Mesothelial cell of epicardium (in vitro differentiated cells): ENCODE measurements at places on chromosomes 1 and 21. TPM values are rescaled to one million over a fixed set of nuclear protein-coding genes. Genes with fewer than 3 reads are reported as not detected.

Gene SLC2A5
- 0.07 to 0.13 TPM (median 0.11 TPM) in 3 replicates for total RNA-seq

Gene KRTCAP2
- total RNA-seq, result 120 to 143 TPM (median 123 TPM) in 3 replicates

Gene OR2L2
- total RNA-seq, result 0.22 to 0.31 TPM (median 0.23 TPM) in 3 replicates

Gene OR2M5
- not detected in 3 replicates for total RNA-seq

- no peaks in the 10 kb centered on the region for H3K36me3 ChIP-seq
- H3K27me3 ChIP-seq, result peaks cover 25% of the 10 kb centered on the region
- no peak overlapping the region for H3K4me3 ChIP-seq
- DNase-seq, result peak; percentile 48
These were observed 23.1 kb upstream of the ERI3 start for GRCh38 chr1:44377925-44378784.

- H3K27ac ChIP-seq, result peak overlapping the region; percentile 58
- no peaks in the 10 kb centered on the region for H3K27me3 ChIP-seq
- H3K4me1 ChIP-seq, result peaks cover 46% of the 10 kb centered on the region
These were observed 67.3 kb downstream of the GADD45A start for GRCh38 chr1:67752306-67752705.

DNA sequence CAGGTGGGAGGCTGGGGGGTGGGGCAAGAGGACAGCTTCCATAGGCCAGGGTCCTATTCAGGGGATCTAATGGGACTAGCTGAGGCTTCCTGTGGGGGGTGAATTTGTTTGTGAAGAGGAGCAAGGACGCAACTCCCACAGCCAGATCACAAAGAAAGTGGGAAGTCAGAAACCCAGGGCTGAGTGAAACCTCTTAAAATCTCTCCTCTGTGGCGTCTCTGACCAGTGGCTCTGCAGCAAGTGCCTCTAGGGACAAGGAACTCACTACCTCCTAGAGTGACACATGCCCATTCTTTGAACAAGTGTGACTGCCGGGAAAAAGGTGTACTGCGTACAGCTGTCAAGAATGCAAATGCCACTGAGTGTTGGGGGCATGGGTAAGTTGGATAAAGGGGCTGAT lies 187.9 kb downstream of the HIVEP3 start:
- H3K36me3 ChIP-seq, result no peaks in the 10 kb centered on the region
- no peak for DNase-seq
- no peak overlapping the region for H3K4me3 ChIP-seq
- no peak overlapping the region for H3K27ac ChIP-seq
- peaks cover 3% of the 10 kb centered on the region for H3K27me3 ChIP-seq
- peaks cover 11% of the 10 kb centered on the region for H3K4me1 ChIP-seq

DNA sequence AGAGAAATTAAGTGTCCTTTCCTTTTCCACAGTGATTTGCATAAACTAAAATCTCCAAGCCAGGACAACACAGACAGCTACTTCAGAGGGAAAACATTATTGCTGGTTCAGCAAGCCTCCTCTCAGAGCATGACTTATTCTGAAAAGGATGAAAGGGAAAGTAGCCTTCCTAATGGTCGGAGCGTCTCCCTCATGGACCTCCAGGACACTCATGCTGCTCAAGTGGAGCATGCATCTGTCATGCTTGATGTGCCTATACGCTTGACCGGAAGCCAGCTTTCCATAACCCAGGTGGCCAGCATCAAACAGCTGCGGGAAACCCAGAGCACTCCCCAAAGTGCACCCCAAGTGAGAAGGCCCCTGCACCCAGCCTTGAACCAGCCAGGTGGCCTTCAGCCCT lies 39.1 kb downstream of the CLEC20A start:
- no peaks in the 10 kb centered on the region for H3K27me3 ChIP-seq
- no peak overlapping the region for H3K27ac ChIP-seq
- no peak overlapping the region for H3K4me3 ChIP-seq
- no peak for DNase-seq
- peaks cover 28% of the 10 kb centered on the region for H3K36me3 ChIP-seq
- no peaks in the 10 kb centered on the region for H3K4me1 ChIP-seq

GRCh38 chr1:193104502-193104906 lies 710 bp downstream of the GLRX2 start:
- H3K27me3 ChIP-seq, result no peaks in the 10 kb centered on the region
- no peaks in the 10 kb centered on the region for H3K36me3 ChIP-seq
- peak overlapping the region; percentile 85 for H3K4me3 ChIP-seq
- H3K27ac ChIP-seq, result peak overlapping the region; percentile 85
- no peak for DNase-seq

GRCh38 chr1:46494910-46495309 lies 5.3 kb downstream of the DMBX1 start:
- H3K36me3 ChIP-seq, result no peaks in the 10 kb centered on the region
- no peak overlapping the region for H3K4me3 ChIP-seq
- H3K27me3 ChIP-seq, result peaks cover 96% of the 10 kb centered on the region
- no peak overlapping the region for H3K27ac ChIP-seq

DNA sequence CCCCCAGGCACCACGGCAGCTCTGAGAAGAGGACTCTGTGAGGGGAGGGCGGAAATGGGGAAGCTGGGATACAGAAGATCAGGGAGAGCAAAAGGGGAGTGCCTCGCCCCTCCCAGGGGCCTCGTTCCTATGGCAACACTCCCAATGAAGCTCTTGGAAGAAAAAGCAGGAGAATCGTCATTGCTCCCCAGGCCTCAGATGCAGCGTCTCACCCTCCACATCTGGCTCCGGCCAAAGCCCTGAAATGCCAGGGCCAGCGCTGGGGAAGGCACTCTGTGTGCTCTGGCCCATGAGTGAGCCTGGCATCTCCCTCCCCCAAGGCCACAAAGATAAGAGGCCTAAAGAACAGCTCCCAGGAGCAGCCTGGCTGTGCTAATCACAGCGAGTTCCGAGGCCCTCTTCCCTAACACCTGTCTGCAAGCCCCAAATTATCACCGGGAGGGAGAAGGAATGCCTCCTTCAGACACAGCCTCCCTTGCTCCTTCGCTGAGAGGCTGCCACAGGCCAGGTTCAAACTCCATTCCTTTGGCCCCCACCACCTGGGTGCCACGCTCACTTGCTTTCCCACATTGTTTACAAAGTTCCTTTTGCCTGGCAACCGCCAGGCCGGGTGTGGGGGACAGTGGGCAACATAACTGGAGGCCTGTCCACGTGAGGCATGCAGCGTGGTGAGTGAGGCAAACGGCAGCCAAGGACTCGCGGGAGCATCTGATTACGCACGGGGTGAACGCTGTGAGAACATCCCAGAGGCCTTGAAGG lies 27.8 kb downstream of the ECE1 start:
- DNase-seq, result no peak
- no peaks in the 10 kb centered on the region for H3K27me3 ChIP-seq
- H3K36me3 ChIP-seq, result peaks cover 6% of the 10 kb centered on the region
- H3K4me3 ChIP-seq, result no peak overlapping the region
- peaks cover 16% of the 10 kb centered on the region for H3K4me1 ChIP-seq

DNA sequence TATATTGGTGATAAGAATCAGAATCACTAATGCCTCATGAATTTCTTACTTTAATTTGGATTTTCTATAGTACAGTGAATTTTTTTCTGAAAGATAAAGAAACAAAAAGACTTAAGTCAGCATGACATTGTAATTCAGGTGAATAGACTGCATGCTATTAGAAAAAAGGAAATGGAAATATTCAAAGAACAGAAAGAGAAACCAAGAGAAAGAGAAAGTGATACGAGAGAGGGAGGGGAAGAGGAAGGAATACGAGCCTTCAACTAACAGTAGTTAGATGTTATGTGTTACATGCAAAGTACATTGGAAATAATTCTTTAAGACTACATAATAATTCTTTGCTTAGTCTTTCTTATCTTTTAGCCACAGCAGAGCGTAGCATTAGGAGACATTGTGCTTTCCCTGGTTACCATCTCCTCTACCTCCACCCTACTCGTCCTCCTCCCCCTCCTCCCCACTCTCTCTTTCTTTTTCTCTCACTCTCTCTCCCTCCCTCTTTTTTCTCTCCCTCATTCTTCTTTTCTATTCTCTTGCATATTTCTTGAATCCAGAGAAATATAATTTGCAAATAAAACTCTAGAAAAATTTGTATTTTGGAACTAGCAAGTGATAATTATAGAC lies 46.4 kb upstream of the ADGRL4 start:
- DNase-seq, result no peak
- H3K4me1 ChIP-seq, result no peaks in the 10 kb centered on the region
- H3K4me3 ChIP-seq, result no peak overlapping the region
- H3K27ac ChIP-seq, result no peak overlapping the region
- H3K27me3 ChIP-seq, result no peaks in the 10 kb centered on the region

GRCh38 chr1:202084791-202085681 lies 37.7 kb upstream of the GPR37L1 start:
- H3K27ac ChIP-seq, result peak overlapping the region; percentile 79
- no peak overlapping the region for H3K4me3 ChIP-seq

- no peaks in the 10 kb centered on the region for H3K4me1 ChIP-seq
- peaks cover 16% of the 10 kb centered on the region for H3K27me3 ChIP-seq
- DNase-seq, result no peak
- H3K4me3 ChIP-seq, result no peak overlapping the region
- no peak overlapping the region for H3K27ac ChIP-seq
- no peaks in the 10 kb centered on the region for H3K36me3 ChIP-seq
These were observed 146.6 kb downstream of the GLUL start for GRCh38 chr1:182245040-182245439.

DNA sequence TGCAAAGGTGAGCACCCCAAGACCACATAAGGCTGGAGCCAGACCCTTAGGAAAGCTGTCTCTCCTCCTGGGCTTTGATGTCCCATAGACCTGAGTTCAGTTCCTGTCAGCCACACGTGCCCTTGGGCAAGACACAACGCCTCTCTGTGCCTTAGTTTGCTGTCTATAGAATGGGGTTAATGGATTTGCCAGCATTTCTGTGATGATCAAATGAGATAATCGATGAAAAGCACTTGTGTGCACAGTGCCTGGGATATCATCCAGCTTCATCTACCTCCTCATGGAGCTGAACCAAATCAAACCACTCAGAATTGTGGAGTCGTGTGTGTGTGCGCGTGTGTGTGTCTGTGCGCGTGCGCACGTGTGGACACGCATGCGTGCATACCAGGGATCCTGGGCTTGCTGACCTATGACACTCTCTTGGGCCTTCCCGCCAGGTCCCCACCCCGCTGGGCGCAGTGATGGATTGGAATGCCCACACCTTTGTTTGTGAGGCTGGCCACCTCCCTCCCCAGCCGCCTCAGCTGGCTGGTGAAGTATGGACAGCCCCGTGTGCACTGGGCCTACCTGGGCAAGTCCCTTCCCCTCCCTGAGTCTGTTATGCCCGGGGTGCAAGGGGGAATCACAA lies 5.2 kb downstream of the TTC22 start:
- DNase-seq, result no peak
- no peaks in the 10 kb centered on the region for H3K36me3 ChIP-seq
- peaks cover 8% of the 10 kb centered on the region for H3K27me3 ChIP-seq

- no peak overlapping the region for H3K4me3 ChIP-seq
- no peak for DNase-seq
- H3K27ac ChIP-seq, result no peak overlapping the region
- no peaks in the 10 kb centered on the region for H3K36me3 ChIP-seq
These were observed 188.8 kb downstream of the PCP4 start for GRCh38 chr21:40056031-40056430.

DNA sequence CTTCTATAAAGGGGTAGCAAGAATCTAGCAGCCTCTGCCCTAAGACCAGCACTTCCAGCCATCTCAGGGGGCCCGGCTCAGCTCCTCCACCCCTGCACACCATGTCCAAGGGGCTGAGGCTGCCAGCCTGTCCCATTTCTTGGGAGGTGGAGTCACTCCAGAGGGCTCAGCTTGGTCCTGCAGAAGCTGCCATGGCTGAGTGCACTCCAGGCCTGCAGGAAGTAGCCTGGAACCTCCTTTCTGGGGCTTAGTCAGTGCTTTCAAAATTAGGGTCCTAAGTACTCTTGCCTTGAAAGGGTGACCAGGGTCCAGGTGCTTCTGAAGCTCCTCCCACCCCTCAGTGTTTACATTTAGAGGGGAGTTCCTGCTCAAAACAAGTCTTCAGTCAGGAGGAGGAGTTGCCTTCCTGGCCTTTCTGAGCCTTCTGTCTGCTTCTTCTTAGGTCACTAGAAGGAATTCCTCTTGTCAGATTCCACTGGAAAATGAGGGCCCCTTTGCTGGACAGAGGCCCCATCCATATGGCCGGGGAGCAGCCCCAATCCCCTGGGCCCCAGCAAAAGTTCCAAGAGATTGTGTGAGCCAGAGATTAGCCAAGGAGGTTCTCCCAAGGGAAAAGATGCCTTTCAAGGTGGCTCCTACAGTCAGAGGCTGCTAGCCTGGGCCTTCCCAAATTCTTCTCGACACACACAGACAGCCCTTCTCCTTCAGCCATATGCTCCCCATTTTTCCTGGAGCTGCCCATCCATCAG lies 128.1 kb upstream of the VAMP3 start:
- DNase-seq, result no peak
- H3K27me3 ChIP-seq, result peaks cover 3% of the 10 kb centered on the region
- H3K4me3 ChIP-seq, result no peak overlapping the region
- peaks cover 15% of the 10 kb centered on the region for H3K4me1 ChIP-seq
- peak overlapping the region; percentile 88 for H3K27ac ChIP-seq

DNA sequence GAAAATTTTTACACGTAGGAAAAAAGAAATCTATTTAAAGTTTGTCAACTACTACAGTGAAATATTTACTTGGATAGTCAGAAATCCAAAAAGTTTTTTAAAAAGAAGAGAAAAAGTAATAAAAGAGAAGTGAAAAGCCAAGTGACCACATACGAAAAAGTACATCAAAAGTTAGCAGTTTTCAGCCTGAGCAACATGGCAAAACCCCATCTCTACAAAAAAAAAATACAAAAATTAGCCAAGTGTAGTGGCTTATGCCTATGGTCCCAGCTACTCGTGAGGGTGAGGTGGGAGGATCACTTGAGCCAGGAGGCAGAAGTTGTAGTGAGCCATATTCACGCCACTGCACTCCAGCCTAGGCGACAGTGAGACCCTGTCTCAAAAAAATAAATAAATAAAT lies 5.2 kb upstream of the MR1 start:
- H3K4me3 ChIP-seq, result no peak overlapping the region
- peaks cover 4% of the 10 kb centered on the region for H3K27me3 ChIP-seq
- no peak for DNase-seq
- no peak overlapping the region for H3K27ac ChIP-seq

GRCh38 chr1:19536519-19536918 lies 51.2 kb upstream of the CAPZB start:
- no peaks in the 10 kb centered on the region for H3K4me1 ChIP-seq
- H3K4me3 ChIP-seq, result no peak overlapping the region
- no peaks in the 10 kb centered on the region for H3K27me3 ChIP-seq
- H3K36me3 ChIP-seq, result peaks cover 3% of the 10 kb centered on the region
